SW480 (cell line): ENCODE measurements at places on chromosomes 12 and 14.

DNA sequence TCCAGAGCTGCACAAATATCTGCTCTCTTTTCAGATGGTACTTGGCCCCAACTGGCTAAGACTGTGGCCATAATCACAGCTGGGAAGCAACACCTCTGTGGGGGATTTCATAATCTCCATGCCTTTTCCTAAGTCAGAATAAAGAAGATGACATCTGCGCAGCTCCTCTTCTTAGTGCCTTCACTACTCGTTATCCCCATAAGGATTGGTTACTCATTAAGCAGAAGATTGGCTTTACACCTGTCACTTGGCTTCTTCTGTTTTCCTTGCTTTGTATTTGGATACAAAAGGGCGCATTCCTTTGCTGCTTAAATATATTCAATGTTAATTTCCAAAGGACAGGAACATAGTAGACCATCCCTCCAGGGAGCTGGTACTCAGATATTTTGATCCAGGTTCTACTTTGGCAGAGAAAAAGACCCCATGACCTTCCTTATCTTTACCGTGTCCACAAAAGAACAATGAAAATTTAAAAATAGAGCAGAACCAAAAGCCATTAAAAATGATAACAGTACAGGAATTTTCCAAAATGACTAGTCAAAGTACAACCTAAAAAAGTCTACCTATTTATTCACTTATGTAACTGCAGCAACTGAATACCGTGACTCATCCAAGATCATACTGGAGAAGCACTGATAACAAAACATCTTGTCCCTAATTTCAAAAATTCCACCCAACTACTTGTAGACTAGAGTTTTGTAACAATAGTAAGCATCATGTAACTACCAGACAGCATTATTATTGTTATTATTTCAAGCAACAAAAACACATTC lies 352.3 kb upstream of the TMPO start:
- DNase-seq = no peak

DNA sequence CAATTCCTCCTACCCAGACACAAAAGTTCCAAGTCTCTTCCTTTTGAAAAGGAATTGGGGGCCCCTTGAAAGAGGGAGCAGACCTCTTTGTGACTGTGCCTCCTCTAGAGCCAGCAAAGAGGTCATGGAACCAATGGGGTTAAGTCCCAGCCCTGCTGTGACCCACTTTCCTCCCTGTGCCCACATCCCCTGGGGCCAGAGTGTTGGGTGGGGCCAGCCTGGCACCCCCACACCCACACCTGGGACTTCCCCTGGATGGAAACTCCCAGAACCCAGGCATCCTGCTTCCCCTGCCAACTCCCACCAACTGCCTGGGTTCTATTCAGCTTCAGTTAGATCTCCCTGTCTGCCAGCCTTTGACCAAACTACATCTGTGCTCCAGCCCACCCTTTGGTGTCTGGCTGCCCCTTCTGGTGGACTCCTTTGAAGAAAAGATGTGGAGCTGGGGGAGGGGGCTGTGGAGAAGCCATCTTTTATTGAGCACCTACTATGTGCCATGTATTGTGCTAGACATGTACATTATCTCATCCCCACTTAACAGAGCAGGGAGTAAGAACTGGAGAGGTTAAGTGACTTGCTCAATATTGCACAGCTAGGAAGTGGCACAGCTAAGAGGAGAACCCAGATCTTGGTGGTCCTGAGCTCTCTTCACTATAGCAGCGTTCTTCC lies 4.6 kb upstream of the RARG start:
- DNase-seq = no peak

- DNase-seq = no peak
Observed at GRCh38 chr12:19434538-19434937, 4.8 kb upstream of the AEBP2 start.

GRCh38 chr12:1073652-1074051 lies 82.6 kb downstream of the ERC1 start:
- DNase-seq = no peak

- DNase-seq = no peak
Observed at GRCh38 chr12:63857771-63858670, 13.5 kb downstream of the SRGAP1 start.
